CD4-positive, alpha-beta T cell treated with Interleukin-17A for 4 hours (primary cell): ENCODE measurements at places on chromosomes 13 and 19.

DNA sequence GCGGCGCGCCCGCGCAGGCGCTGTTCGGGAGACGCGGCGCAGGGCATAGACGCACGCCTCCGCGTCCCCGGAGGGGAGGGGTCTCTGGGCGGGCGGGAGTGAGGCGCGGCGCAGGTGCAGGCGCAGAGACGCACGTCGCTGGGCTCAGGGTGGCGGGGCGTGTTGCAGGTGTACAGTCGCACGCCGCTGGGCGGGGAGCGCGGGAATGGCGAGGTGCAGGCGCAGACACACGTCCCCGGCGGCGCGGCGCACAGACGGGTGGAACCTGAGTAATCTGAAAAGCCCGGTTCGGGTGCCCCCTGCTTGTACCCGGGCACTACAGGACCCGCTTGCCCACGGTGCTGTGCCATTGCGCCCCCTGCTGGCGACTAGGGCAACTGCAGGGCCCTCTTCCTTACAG is 44.7 kb downstream of the PLPP2 start:
- no peak for DNase-seq

DNA sequence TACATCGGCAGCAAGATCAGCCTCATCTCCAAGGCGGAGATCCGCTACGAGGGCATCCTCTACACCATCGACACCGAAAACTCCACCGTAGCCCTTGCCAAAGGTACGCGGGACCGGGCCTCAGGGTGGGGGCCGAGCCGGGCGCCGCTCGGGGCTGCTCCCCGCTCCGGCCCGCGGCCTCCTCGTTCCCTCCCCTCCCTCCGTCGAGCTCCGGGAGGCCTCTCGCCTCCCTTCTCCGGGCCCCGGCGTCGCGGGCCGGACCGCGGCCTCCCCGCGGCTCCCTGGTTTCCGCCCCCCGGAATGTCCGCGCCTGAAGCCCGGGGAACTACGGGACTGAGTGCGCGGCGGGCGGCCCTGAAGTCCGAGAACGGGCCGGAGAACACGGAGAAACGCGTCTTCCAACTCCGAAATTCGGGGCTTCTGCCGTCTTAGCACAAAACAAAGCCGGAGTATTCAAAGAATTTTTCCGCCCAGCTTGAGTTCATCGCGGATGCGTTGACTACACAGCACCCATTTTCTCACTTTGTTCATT is 423 bp downstream of the LSM14A start:
- DNase-seq = no peak

GRCh38 chr13:29379865-29380264 is 215.6 kb downstream of the SLC7A1 start:
- no peak for DNase-seq

DNA sequence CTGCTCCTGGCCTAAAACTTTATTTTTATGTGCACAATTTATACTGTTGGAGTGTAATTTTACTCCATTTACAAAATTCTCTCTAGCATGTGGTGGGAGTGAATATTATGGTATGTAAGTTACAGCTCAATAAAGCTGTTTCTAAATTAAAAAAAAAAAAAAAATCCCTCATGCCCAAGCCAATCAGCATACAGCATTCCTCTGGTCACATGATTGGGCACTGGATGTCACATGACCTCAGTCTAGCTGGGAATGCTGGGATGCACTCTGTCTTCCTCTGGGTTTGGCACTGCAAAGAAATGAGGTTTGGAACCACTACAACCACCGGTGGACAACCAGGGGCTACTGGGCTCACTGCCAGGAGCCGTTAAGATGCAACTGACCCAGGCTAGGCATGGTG is 67.6 kb downstream of the ZNF557 start:
- DNase-seq = no peak

- no peak for DNase-seq
These were observed 67.6 kb upstream of the ZNF536 start for GRCh38 chr19:30304540-30304939.

GRCh38 chr13:29418026-29418425 is 177.5 kb downstream of the SLC7A1 start:
- no peak for DNase-seq

GRCh38 chr13:46184277-46184699 is 2.3 kb upstream of the LCP1 start:
- DNase-seq = peak; percentile 84

DNA sequence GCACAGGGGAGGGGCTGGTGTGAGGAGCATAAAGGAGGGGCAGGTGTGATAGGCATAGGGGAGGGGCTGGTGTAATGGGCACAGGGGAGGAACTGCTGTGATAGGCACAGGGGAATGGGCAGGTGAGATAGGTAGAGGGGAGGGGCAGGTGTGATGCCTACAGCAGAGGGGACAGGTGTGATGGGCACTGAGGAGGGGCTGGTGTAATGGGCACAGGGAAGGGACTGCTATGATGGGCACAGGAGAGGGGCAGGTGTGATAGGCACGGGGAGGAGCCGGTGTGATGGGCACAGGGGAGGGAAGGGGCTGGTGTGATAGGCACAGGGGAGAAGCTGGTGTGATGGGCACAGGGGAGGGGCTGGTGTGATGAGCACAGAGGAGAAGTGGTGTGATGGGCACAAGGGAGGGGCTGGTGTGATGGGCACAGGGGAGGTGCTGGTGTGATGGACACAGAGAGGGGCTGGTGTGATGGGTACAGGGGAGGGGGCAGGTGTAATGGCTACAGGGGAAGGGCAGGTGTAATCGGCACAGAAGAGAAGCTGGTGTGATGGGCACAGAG is 39.5 kb upstream of the POP4 start:
- DNase-seq = no peak

GRCh38 chr19:14450168-14450874 is 17.2 kb downstream of the PKN1 start:
- DNase-seq = peak; percentile 32

- no peak for DNase-seq
These were observed 3.6 kb downstream of the SCAF1 start for GRCh38 chr19:49645592-49645991.

- DNase-seq = no peak
These were observed 34.2 kb downstream of the TDRD3 start for GRCh38 chr13:60431108-60431700.

DNA sequence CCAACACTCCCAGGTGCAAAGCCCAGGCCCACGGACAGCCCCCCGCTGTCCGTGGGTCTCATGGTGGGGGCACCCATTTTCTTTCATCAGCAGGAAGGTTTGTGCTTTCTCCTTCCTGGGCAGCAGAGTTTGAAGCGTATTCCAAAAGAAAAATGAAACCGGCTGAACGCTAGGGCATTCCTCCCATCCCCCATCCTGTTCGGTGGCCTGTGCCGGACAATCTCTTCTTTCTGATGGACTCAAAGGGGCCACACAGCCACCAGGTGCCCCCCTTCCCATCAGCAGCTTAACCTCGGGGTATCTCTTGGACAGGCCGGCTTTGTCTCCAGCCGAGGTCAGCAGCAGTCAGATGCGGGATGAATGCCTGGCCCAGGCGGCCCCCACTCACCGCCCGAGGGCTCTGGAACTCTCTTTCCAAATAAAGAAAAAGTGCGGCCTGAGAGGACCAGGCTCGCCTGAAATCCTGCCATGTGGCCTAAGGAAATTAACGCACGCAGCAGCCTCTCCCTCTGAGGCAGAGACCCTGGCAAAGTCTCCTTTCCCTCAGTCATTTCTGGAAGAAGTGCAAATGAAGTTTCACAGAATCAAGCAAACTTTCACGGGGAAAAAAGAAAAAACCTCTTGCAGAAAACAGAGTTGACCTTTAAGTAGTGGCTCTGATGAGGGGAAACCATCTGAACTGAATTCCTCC is 67.8 kb downstream of the RASA3 start:
- no peak for DNase-seq

- DNase-seq = no peak
These were observed 96.8 kb downstream of the ARHGEF7 start for GRCh38 chr13:111211789-111212516.

GRCh38 chr13:40534456-40534855 is 132.0 kb downstream of the FOXO1 start:
- DNase-seq = no peak

DNA sequence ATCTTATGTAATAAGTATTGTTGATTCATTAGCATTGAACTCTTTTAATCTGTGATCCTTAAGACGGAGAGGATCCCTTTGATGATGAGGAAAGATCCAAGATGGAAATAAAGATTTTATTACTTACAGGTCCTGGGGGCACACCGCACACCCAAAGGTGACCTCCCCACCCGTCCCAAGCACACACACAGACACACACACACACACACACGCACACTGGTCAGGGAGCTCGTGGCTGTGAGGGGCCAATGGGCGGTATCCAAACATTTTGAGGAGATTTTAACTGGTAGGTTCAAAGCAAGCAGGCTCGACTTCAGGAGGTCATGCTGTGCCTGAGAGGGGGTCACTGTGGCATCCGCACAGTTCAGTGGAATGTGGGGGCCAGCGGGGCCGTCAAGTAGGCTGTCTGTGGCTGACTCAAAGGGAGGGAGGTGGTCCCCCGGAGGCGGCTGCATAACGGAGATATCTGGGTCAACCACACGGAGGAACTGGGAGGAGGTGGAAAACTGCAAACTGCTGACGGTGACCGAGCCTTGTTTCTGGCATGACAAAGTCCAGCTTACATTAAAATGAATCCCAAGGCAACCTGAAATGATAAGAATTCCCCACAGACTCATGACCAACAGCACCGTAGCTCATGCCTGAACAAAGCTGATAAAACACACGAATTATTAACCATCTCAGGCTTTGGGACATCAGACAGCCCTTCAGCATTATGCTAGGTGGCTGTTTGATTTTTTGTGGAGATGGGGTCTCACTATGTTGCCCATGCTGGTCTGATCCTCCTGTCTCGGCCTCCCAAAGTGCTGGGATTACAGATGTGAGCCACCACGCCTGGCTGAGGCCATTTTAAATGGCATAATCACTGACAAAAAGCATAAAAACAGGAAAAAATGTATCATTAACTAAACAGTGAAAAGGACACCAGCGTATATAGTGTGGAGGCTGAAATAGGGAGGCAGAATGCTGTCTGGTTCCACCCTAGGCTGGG is 20.9 kb upstream of the SIGLEC11 start:
- no peak for DNase-seq

DNA sequence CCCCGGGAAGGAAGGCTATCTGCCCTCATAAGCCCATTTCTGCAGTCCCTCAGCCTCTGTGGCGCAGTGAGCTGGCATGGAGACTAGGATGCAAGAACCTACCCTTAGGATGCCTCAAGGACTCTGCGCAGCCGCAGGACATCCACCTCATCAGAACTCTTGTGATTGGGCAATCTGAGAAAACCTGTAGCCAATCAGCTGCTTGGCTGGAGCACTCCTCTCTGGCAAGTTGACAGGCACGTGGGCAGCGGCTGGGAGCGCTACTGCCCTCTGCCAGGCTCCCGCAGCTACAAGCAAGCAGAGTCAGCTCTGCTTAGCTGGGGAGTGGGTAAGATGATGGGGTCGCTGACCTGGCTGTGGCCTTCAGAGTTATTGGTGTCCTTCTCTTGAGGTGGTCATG is 1.5 kb upstream of the ECSIT start:
- peak; percentile 20 for DNase-seq

- no peak for DNase-seq
These were observed 261.6 kb downstream of the GPC5 start for GRCh38 chr13:91660076-91660415.

DNA sequence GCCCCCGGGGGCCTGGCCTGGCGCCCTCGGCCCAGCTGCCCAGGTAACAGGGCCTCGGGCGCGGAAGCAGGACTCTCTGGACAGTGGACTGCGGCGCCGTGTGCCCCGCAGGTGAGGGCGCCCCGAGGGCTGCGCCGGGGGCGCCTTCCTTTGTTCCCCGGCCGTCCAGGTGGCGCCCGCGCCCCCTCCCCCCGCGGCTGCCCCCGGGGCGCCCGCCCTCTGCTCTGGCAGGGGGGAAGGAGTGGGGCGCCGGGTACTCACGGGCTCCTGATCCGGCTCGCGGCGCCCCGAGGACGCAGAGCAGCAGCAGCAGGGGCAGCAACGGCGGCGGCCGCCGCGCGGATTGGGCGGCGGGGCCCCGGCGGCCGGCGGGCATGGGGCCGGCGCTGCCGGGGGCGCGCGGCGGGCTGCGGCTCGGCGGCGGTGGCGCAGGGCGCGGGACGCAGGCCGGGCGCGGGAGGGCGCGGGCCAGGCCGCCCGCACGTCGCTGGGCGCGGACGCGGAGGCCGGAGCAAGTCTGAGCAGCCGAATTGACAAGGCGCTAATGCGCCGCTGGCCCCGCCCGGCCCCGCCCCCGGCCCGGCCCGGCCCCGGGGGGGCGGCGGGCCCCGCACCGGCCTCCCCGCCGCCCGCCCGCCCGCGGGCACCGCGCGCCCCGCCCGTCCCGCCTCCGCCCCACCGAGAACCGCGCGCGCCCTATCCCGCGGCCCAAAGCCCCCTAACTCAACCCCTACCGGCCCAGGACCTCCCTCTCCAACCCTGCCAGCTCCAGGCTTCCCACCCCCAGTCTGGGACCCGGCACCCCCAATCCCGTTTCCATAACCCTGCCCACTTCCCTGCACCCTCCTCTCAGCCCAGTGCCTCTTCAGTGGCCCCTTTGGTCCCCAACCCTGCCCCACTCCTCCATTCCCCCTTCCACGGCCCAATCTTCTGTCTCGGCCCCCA is at the start of gene CRLF1:
CRLF1 (minus strand) TSS at position 519 of the 945 bp plus-strand sequence; CDS start at position 376, 143 bp downstream.
- no peak for DNase-seq

DNA sequence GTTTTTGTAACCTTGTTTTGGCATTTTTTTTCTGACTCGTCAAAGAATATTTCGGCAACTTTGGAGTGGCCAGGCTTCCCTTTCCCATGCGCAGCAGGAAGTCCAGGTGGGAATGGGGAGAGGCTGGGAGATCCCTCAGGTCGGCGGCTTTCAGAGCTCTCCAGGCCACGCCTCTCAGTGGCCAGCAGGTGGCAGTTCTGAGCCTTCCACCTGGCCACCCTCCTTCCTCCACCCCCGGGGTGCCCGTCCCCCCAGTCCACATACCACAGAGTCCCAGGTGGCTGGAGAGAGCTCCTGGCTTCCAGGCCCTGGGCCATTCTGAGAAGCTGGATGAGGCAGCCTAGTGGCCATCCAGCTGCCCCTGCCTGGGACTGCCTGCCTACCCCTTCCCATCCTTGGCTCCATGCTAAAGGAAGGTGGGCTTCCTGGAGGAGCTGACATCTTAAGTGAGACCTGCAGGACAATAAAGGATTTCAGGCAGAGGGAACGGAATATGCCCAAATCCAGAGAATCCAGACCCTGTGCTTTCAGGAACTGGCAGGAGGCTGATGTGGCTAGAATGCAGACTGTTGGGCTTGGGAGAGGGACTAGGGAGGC is 46.3 kb downstream of the CCNE1 start:
- peak; percentile 62 for DNase-seq

GRCh38 chr13:27281420-27281819 is 10.8 kb downstream of the RASL11A start:
- no peak for DNase-seq

DNA sequence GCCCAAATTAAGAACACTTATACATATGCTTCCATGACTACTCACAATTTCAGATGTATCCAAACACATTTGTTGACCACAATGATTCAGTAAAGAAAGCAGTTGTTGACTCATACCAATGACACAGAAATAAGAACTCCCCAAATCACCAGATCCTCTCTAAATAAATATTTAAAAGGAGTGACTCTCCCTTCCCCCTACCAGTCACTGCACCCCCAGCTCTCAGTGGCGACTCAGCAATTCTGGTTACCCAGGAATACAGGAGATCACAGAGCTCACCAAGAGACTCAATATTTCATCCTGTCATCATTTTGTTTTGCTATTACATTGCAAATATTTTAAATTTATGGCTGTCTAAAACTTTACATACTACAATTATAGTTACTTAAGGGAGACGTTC is 131.5 kb downstream of the RGCC start:
- peak; percentile 19 for DNase-seq
